ENCODE measurements at places on chromosomes 12 and 14.

DNA sequence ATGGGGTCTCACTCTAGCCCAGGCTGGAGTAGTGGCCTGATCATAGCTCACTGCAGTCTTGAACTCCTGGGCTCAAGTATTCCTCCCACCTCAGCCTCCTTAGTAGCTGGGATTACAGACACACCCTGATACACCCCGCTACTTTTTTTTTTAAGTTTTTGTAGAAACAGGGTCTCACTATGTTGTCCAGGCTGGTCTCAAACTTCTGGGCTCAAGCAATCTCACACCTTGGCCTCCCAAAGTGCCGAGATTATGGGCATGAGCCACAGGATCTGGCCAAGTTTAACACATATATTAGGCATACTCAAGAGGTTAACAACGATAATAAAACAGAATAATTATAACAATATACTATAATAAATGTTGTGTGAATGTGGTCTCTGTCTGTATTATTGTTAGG is 25.8 kb downstream of the PPTC7 start:
- no peak for DNase-seq

DNA sequence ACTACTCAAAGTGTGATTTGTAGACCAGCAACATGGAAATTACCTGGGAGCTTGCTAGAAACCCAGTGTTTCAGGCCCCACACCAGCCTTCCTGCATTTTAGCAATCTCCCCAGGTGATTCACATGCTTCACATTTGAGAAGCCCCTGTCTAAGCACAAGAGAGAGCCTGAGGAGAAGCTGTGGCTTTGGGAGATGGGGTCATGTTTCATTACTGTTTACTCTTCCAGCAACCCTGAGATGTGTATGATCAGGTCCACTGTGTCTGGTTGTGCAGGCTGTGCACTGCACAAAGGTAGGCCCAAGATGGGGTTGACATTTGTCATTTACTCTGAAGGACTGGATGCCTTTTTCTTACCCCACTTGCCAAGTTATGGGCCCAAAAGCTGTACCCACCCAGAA is 190.1 kb downstream of the SLC41A2 start:
- no peak for DNase-seq

DNA sequence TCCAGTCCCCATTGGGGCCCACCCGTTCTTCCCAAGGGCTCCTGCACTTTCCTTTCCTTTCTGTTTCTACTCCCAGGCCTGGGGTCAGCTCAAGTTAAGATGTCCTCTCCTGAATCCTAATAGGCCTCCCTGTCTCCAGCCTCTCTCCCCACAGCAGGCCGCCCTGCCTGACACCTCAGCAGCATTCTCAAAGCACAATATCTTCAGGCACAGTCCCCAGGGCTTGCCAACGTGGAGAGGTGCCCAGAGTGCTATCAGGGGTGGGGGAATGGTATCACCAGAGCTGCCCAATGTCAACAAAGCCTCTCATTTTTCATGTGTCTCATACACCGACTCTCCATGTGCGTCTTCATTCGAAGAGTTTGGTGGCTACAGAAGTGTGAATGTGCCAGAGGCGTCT is 123.0 kb downstream of the FOXN3 start:
- DNase-seq, result no peak

- no peak for DNase-seq
These were observed 76.8 kb downstream of the NUMB start for GRCh38 chr14:73381380-73382013.

DNA sequence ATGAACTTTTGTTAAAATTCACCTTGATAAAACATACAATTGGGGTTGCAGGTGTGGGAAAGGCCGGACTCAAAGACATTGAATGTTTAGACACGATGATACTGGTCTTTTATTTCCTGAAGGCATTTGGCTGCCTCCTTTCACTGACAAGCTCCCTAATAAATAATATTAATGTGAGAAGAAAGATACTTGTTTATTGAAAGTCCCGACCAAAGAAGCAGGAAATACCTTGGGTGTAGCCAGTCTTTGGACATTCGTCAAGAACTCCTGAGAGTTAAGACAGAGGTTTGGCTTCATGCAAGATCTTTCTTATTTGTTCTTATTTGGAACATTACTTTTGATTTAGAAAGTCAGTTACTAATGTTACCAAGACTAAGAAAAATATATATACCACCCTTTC is 1133.8 kb upstream of the SEL1L start:
- no peak for DNase-seq

GRCh38 chr12:52877242-52877641 is 27.6 kb downstream of the KRT8 start:
- DNase-seq, result no peak

- no peak for DNase-seq
These were observed 75.6 kb downstream of the ESR2 start for GRCh38 chr14:64218344-64219240.

DNA sequence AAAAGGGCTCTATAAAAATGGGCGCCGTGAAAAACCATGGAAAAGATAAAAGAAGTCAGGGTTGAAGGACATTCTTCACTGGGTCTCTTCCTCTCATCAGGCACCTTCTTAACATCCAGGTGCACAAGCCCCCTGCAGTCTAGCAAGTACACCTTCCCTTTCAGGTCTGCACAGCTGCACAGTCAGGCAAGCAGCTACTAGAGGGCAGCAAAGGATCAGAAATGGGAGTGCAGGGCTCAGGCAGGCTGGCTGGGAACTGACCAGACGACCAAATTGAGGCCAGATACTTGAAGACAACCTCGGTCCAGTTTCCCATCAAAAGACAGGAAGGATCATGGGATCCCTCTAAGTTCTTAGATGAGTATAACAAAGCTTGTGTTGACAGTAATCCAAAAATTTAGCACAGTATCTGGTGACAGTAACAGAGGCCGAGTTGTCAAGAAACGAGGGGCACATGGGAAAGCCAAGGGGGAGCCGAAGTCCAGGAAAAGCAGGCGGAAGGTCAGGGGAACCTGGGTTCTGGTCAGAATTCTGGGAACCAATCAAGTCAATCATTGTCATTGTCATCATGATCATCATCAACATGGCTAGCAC is 10.1 kb upstream of the GRIP1 start:
- DNase-seq, result no peak

GRCh38 chr12:127742231-127742630 is 524.7 kb upstream of the TMEM132C start:
- no peak for DNase-seq

- DNase-seq, result no peak
These were observed 214.1 kb upstream of the FLRT2 start for GRCh38 chr14:85315733-85316290.

GRCh38 chr12:81573228-81573627 is 185.9 kb downstream of the PPFIA2 start:
- no peak for DNase-seq

DNA sequence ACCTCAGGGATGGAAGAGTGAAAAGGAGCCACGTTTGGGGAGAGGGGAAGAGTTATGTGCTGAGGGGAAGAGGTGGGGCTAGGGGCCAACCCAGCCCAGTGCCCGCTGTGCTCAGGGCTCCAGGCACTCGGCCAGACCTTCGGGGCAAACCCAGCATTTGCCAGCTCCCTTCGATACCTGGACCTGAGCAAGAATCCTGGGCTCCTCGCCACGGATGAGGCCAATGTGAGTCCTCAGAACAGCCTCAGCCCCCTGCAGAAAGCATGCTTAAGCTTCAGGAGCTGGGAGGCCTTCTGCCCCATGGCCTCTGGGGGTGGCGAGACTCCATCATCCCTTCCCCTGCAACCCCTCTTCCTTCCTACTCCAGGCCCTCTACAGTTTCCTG is 5.0 kb downstream of the CARMIL3 start:
- DNase-seq, result no peak

- peak; percentile 54 for DNase-seq
These were observed 66.3 kb downstream of the CLIP1 start for GRCh38 chr12:122356192-122356635.

DNA sequence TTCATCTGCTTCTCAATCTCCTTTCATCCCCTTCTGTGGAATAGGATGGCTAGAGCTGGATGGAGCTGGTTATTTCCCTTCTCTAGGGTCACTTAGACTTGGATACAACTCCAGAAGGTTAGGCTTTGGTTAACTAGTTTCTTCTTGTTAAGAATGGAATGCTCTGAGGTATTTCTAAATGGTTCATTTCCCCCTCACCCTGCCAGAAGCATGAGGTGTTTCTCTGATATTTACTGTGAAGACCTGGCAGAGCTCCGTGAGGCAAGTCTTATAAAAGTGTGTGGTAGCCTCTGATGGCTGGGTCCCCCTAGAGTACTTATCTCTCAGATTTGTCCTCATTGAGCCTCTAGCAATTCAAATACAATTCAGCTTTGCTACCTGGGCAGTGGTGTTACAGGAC is 207.9 kb downstream of the SLC16A7 start:
- no peak for DNase-seq

DNA sequence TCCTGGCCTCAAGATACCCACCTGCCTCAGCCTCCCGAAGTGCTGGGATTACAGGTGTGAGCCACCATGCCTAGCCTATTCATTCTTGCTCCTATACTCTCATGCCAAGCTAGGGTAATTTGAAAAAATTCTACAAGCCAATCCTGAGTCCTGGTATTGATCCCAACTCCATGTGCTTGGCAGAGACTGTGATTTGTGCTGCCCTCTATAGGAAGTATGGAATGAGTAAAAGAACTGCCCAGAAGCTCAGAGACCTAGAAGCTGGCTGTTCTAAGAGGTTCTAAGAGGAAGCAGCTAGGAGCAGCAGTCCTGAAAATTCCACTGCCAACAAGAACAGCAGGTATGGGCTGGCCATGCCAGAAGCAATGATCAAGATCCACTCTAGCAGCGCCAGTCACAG is 402.5 kb downstream of the PCNX1 start:
- DNase-seq, result no peak

DNA sequence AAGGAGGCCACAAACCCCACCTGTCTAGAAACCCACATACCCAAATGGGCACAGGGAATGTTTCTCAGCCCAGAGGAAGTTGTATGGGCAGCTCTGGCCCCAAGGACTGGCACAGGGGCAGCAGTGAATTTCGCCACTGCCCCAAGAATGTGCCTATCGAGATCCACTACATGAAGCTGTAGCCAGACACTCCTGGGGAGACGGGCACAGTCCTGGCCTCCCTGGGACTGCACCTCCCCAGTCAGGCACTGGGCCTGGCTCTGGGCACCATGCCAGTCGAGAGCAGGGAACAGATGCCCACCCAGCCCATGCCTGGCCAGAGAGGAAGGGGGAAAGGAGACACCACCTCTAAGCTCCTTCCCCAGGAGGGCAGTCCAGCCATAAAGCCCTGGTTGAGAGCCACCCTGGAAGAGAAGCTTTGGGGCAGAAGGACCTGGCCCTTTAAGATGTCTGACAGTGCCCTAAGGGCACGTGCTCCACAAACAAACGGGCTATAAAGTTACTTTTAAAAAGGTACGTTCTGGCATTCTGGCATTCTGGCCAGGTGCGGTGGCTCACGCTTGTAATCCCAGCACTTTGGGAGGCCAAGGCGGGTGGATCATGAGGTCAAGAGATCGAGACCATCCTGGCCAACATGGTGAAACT is 8.4 kb downstream of the ADCY6 start:
- DNase-seq, result no peak

DNA sequence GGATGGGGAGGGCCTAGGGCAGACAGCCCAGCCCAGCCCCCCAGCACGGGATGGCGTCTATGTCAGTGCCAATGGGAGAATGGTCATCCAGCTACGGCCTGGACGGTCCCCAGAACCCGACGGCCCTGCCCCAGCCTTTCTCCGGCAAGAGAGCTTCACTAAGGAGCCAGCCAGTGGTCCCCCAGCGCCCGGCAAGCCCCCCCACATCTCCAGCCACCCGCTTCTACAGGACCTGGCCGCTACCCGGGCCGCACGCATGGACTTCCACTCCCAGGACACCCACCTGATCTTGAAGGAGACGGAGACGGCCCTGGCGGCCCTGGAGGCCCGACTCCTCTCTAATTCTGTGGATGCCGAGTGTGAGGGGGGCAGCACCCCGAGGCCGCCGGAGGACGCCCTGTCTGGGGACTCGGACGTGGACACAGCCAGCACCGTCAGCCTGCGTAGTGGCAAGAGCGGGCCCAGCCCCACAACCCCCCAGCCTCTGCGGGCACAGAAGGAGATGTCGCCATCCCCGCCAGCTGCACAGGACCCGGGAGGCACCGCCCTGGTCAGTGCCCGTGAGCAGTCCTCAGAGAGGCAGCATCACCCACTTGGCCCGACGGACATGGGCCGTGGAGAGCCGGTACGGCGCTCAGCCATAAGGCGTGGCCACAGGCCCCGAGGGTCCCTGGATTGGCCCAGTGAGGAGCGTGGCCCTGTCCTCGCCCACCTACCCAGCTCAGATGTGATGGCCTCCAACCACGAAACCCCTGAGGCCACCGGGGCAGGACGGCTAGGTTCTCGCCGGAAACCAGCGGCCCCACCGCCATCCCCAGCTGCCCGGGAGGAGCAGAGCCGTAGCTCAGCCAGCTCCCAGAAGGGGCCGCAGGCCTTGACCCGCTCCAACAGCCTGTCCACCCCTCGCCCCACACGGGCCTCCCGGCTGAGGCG is 21.9 kb downstream of the CEP170B start:
- no peak for DNase-seq

DNA sequence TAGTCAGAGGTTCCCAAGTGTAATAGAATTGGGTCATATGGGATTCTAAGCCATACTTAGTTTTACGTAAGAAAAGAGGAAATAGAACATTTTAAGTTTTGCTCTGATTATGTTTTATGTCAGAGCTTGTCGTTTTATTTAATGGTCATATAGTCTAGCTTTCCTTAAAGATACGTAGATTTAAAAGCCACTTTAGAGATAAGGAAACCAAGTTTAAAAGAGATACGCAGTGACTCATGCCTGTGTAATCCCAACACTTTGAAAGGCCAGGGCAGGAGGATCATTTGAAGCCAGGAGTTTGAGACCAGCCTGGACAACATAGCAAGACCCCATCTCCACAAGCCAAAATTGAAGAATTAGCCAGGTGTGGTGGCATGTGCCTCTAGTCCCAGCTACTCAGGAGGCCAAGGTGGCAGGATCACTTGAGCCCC is 19.5 kb downstream of the MAPK1IP1L start:
- DNase-seq, result no peak

DNA sequence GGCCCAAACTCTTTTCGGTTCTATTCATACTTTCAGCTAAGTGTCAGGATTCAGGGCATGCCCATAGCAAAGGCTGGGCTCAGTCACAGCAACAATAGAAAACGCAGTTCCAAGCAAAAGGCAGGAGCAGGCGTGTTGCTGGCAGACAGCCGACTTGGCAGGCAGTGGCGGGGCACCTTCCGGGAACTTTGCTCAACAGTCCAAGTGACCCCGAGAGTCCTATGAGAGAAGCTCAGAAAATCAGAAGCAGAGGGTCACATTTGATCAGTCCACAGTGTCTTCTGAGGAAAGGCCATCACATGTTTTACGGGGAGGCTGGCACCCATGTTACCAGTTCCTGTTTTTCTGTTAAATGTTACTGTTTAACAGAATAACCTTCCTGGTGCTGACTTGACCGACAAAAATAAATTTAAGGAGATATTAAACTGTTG is 115.0 kb downstream of the DACT1 start:
- DNase-seq, result no peak
